ENCODE measurements at places on chromosomes 2 and 18.

- DNase-seq: no peak
Observed at GRCh38 chr2:118667348-118667747, 180.1 kb downstream of the EN1 start.

- no peak for DNase-seq
Observed at GRCh38 chr2:104768694-104769093, 85.2 kb upstream of the POU3F3 start.

DNA sequence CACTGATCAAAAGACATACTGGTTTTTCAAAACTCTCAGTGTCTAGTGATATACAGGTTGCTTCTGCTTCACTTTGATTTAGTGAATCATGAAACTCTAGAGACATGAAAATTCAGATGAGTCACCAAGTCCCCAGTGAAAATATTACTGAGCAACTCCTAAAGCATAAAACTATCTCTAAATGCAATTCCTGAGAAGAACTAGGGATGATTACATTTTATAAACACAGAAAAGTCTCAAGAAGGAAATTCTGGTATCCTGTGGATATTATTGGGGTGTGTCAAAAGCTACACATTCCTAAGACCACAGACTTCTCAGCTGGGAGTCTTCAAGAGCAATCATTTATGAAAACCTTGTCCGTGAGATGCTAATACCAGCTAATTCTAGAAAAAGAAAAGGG is 9.7 kb downstream of the LRRTM4 start:
- DNase-seq: no peak

GRCh38 chr18:43060020-43060419 is 55.5 kb downstream of the RIT2 start:
- DNase-seq: no peak

- no peak for DNase-seq
Observed at GRCh38 chr2:60498127-60498815, 55.2 kb downstream of the BCL11A start.

GRCh38 chr18:13362607-13363006 is 144.0 kb downstream of the LDLRAD4 start:
- no peak for DNase-seq

DNA sequence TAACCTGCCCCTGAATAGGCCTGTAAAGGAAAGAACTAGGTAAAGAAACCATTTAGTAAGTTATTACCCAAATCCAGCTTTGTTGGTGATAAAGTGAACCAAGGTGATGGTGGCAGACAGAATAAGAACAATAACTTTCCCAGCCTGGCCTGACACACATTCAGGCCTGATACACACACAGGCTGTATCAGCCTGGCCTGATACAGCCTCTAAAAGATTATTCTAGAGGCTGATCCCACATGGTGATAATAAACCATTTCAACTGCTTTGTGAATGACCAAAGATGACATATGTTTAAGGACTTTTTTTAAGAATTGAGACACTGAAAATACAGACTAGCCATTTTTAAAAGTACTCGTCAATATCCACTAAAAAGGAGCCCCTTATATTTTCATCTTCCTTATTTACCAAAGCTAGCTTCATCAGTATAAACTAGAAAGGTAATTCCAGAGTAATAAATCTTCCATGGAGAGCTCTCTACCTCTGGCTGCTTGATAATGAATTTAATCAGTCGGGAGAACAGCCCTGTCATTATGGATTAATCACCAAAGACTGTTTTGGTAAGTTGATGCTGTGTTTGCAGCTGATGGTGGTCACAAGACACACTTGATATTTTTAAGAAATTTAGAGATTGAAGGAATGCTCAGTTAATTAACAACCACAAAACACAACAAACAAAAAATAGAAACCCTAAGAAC is 77.2 kb downstream of the SLC8A1 start:
- DNase-seq: no peak

GRCh38 chr2:12717191-12718014 is 667 bp downstream of the TRIB2 start:
- peak; percentile 89 for DNase-seq

GRCh38 chr2:36463365-36463764 is 107.8 kb downstream of the CRIM1 start:
- no peak for DNase-seq

DNA sequence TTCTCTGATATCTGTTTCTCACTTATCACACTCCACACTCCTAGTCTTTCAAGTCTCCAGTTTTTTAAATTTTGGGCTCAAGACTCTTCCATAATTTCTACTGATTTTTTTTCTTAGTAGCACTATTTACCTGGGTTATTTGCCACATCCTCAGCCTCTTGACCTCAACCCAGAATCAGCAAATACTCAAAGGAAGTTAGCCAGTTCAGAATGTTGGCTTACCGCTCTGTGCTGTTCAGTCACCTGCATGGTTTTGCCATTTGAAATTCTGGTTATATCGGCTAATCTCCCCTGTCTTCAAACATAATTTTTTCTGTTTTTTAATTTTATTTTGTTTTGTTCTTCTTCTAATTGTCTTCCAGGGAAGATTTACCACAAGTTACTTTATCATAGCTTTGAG is 412.6 kb downstream of the PTH2R start:
- DNase-seq: no peak

DNA sequence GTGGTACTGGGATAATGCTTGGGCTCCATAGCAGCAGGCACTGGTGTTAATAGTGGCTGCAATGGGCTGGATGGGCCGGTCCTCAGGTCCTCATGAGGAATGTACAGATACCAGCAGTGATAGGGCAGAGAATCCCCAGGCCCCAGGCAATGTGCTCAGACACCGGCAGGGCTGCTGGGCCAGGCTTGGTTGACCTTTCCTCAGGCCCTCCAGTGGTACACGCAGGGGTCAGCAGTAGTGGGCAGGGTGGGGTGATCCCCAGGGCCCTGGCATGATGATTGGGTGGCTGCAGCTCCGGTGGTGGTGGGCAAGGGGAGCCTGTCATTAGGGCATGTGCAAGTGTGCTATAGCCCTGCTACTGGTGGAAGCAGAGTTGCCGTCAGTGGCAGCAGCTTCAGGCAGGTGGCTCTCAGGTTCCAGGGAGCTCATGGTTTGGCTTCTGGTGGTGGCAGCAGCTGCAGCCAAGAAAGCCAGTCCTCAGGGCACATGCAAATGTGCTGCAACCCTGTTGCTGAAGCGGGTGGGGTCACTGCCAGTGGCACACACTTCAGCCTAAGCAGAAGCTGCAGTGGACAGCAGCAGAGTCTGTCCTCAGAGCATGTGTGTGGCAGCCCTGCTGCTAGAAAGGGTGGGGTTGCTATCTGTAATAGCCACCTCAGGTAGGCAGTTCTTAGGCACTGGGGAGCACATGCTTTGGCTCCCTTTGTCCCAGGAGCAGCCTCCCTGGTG is 56.8 kb downstream of the CCNT2 start:
- DNase-seq: peak; percentile 44

DNA sequence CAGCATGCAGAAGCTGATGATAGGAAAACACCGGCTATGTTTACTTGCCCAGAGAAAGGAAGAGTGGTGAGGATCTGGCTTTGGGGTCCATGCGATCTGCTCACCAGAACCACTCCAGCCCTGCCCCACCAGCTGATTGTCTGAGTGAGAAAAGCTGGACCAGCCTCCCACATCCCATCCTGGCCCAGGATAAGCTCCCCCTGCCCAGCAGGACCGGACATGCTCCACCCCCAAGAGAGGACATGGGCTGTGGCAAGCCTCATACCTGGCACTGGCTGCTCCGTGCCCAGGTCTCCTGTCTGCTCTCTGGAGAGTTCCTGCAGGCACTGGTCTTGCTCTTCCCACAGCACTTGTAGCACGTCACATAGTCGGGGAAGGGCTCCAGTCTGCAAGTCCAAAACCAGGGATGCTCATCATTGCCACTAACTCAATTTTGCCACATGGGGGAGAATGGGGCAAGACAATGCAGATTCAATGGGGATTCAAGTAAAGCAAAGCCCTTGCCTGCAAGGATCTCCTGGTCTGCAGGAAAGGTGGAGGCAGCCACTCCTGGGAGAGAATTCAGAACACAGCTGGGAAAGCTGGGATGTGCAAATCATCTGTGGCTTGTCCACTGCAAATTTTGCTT is 30.0 kb downstream of the SCTR start:
- no peak for DNase-seq

DNA sequence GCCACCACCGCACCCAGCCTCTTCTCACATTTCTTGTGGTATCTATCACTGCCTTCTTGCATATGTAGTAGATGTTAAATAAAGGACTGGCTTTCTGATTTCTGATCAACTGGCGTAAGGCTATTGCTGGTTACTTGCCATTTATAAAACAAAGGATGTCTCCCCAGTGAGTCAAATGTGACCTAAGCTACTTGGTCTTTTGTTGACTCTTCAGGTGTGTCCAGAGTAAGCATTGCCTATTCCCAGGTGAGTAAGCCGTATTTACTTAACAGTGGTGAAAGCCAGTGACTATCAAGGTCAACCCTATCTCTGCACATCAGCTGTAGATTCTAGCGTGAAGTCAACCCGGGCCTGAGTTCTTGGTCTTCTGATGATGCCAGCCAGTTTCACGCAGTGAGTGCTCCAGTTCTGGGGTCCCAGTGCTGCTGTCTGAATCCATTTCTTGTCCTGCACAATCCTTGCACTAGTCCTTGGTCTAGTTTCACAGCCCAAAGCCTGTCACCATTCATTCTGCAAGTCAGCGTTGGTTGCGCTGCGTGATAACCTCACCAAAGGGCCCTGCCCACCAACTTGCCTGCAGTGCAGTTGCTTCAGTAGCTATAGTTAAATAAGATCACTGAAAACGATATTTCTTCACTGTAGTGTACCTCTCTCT is 120.2 kb downstream of the GBX2 start:
- no peak for DNase-seq

DNA sequence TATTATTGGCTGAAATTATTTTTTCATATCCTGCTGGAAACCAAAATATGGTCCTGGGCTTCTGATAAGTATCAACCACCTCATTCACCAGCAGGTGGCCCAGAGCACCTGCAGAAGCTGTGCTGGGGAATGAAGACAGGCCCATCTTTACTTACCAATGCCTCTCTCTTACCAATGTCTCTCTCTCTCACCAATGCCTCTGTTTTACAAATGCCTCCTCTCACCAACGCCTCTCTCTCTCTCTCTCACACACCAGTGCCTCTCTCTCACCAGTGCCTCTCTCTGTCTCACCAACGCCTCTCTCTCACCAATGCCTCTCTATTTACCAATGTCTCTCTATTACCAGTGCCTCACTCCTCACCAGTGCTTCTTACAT is 2.3 kb upstream of the MAL start:
- DNase-seq: no peak

- no peak for DNase-seq
Observed at GRCh38 chr18:64127172-64127571, 21.7 kb downstream of the LINC00305 start.

DNA sequence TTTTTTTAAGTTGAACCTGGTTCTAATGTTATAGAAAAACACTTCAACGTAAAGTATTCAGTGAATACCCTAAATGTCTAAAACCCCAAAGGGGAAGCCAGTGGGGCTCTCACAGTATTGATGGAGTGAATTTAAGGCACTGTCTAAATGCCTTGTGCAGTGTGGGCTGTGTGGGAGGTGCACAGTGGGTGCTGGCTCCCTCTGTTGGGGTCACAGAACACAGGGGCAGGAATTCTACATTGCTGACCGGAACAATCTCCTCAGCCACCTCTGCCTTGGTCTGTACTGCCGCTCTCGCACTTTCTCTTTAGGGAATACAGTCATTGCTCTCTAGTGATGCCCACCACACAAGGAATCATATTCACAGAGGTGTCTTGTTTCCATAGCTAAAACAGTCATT is 45.4 kb downstream of the SPRED2 start:
- no peak for DNase-seq

DNA sequence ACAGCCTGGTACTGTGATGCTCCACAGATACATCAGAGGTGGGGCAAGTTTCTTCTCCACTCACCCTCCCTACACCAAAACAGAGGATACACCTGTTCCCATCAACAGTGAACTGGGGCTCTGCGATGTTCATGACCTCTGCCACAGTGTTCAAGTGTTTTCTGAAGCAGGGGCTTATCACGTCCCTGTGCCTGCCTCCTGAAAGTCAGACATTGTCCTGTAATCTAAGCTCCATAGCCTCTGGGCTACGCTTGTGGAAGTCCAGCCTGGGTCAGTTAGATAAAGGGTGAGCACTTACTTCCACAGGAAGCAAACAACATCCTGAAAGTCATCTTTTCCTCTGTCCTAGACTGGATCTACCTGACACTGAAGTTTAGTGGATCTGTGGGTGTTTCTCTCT is 20.2 kb upstream of the MRO start:
- no peak for DNase-seq
